Left renal pelvis (tissue), 4 donors: ENCODE measurements at places on chromosomes 1 and 21. TPM values are rescaled to one million over a fixed set of nuclear protein-coding genes. Genes with fewer than 3 reads are reported as not detected.

The YBEY gene
- 23.1 TPM for polyA plus RNA-seq

The KRTAP11-1 gene
- polyA plus RNA-seq, result not detected

GRCh38 chr21:41805038-41805437, 38.2 kb upstream of the RIPK4 start:
- DNase-seq, result no peak

- no peak for DNase-seq
These were observed 38.1 kb upstream of the STUM start for GRCh38 chr1:226510453-226510852.

GRCh38 chr1:5857508-5858090, 134.6 kb downstream of the NPHP4 start:
- DNase-seq, result no peak

- DNase-seq, result no peak
These were observed 91.1 kb upstream of the RAB3GAP2 start for GRCh38 chr1:220363196-220363837.

GRCh38 chr1:157105988-157106812, 6.6 kb upstream of the ETV3L start:
- no peak for DNase-seq
